ENCODE measurements at places on chromosomes 6 and 20.
A peak's percentile ranks its signal among the peaks of the same experiment; 100 is the strongest.

GRCh38 chr6:108895571-108895970, 47.3 kb downstream of the ARMC2 start:
- DNase-seq, result peak; percentile 45

- DNase-seq, result peak; percentile 4
Observed at GRCh38 chr20:23826541-23827021, at the start of gene CST2. TSS of gene CST2 (minus strand) at chr20:23826729. CDS start at chr20:23826660, 69 bp downstream.

GRCh38 chr20:5776077-5776476, 25.9 kb downstream of the SHLD1 start:
- no peak for DNase-seq

- no peak for DNase-seq
Observed at GRCh38 chr6:149176971-149177667, 140.4 kb upstream of the TAB2 start.

DNA sequence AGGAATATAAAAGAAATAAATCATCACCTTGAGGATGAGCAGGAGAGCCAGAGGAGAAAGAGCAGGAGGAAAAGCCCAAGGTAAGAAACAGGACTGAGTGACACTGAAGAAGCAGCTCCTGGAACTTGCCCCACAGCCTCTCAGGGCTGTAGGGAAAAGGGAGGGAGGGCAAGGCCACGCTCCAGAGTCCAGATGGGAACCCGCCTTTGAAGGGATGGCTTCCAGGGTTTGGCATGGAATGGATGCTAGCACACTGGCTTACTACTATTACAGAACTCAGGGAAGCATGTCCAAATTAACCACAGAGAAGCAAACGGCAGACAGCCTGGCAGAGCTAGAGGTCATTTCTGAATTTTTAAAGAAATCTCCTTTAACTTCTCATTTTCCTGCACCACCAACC, 26.8 kb downstream of the RALGAPA2 start:
- DNase-seq, result no peak

DNA sequence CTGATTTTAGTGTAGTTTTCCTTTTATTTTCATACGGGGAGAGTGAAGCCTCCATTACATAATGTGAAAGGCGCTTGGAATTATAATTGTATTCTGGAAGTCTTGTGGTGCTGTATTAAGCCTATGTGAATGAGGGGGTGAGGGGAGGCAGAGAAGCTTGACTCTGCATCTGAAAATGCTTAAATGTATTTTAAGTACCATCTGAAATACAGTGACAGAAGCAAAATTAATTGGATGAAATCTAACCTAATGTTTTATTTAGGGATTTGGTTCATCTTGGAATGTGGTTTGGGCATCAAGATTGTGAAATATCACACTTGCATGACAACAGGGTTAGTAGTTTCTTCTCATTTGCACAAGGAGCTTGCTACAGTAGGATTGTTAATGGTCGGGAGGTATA, 41.2 kb downstream of the TMEM200A start:
- peak; percentile 46 for DNase-seq

DNA sequence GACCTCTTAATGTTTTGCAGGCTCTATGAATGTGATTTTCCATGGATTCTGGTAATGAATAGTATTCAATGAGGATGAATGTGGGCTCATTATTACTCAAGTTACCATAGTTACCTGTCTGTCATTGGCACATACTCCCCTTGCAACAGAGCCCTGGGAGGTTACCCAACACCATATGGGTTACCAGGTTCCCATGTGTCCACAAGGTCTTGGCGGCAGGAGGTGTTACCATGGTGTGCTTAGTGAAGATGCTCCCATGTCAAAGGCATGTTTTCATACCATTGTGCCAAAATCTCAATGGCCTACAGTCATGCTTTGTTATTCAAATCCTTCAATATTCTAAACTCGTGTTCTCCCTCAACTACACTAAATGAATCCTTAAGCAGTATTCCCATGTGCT, 232.5 kb downstream of the HDGFL1 start:
- peak; percentile 3 for DNase-seq

DNA sequence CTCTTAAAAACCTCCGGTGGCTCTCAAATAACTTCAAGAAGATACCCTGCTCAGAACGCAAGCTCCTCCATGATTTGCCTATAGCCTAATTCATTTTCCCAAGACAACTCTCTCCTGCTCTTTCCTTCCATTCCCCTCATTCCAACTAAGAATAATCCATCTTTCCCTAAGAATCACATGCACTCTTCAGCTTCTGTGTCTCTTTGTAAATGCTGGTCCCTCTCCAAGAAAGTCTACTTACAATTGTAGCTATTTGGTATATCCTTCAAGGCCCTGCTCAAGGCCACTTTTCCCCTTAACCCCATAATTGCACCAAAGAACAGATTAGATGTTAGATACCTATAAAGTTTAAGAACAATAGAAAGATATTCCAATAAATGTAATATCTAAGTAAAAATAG, 7.4 kb upstream of the HEY2 start:
- DNase-seq, result no peak

GRCh38 chr20:48714764-48715163, 113.0 kb downstream of the PREX1 start:
- DNase-seq, result no peak

GRCh38 chr6:11428895-11429294, 108.7 kb upstream of the TMEM170B start:
- DNase-seq, result peak; percentile 78

DNA sequence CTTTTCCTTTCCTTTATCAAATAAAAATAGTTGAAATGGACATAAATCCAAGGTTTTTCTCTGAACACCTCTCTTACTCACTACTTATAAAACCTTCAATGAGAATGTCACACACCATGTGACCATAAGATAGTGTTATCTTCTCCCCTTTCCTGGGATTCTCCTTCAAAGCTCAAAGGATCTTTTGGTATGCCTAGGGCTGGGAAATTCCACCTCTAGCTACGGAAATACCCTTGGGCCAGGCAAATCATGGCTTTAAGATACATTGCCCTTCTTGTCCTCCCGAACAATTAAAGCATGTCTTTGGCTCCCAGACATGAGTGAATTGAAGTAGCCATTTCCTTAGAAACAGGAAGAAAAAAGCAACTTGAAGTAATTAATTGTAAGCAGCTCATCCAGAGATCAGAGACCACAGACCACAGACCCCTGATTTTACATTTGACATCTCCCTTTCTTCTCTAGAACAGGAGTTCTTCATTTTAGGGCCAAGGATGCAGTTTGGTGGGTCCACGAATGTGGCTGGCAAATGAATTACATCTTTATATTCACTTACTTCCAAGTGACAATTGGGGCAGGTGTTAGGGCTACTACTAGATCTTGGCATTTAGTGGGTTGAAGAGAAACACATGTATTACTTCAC, 4.1 kb downstream of the PLCB4 start:
- no peak for DNase-seq

DNA sequence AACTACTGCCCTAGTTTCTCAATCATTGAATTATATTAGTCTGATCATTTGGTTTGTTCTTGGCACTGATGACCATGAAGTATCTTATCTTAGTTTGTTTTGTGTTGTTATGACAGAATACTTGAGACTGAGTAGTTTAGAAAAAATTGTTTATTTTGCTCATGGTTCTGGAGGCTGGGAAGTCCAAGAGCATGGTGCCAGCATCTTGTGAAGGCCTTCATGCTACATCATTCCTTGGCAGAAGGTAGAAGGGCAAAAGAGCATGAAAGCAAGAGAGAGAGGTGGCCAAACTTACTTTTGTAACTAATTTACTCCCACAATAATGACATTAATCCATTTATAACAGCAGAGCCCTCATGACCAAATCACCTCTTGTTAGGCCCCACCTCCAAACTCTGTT, 40.1 kb upstream of the ANKEF1 start:
- DNase-seq, result no peak

DNA sequence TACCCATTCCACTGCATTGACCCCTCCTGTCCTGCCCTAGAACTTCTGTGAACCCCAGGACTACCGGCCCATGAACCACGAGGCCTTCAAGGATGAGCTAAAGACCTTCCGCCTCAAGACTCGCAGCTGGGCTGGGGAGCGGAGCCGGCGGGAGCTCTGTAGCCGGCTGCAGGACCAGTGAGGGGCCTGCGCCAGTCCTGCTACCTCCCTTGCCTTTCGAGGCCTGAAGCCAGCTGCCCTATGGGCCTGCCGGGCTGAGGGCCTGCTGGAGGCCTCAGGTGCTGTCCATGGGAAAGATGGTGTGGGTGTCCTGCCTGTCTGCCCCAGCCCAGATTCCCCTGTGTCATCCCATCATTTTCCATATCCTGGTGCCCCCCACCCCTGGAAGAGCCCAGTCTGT, 8.7 kb downstream of the CDC25B start:
- DNase-seq, result no peak

- peak; percentile 36 for DNase-seq
Observed at GRCh38 chr6:46584586-46584985, 68.0 kb downstream of the CYP39A1 start.

DNA sequence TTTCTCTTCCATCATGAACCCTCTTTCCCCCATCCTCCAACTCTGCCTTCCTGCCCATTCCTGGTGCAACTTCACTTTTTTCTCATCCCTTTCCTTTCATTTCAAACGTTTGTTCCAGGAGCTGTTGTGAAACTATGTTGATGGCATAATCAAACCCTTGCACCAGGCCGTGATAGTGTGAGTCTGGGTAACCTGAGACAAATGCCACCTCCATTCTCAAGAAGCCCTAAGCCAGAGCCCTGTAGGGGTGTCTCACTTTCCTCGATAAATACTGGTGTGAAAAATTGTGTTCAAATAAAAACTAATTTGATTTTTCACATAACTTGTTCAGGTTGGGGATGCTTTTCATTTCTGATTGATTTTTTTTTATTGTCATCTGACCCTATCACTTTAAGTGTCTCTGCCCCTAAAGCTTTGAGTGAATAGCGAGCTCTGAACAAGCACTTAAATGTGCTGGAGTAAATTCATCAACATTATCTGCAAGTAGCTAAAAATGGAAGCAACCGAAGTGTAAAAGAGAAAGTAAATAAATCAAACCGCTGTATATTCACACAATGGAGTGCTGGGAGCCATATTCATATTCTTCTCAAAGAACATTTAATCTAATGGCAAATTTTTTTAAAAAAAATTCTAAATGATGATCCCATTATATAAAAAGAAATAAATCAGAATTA, 303.1 kb upstream of the CDYL start:
- DNase-seq, result no peak

DNA sequence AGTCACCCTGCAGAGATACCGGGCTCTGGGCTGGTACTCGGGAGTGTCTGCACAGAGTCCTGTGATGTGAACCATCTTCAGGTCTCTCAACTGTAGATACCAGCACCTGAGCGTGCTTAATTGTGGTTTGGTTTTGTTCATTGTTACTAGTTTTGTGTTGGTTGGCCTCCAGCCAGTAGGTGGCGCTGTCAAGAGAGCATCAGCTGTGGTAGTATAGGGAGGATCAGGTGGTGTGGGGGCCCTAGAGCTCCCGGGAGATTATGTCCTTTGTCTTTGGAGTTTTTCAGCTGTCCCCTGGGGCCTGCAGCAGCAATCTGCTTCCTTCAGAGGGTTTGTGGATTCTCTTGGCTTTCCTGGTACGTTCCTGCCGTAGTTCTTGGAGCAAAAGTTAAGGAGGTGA, 67.9 kb downstream of the CDYL start:
- DNase-seq, result no peak

GRCh38 chr6:139693735-139694134, 319.3 kb upstream of the CITED2 start:
- no peak for DNase-seq

GRCh38 chr6:7615611-7616383, 25.8 kb downstream of the SNRNP48 start:
- DNase-seq, result peak; percentile 75

- DNase-seq, result no peak
Observed at GRCh38 chr6:164427728-164428402, 881.5 kb downstream of the C6orf118 start.

GRCh38 chr20:60137657-60138245, 179.5 kb downstream of the CDH26 start:
- peak; percentile 48 for DNase-seq

- DNase-seq, result peak; percentile 13
Observed at GRCh38 chr20:17897566-17898307, 70.9 kb downstream of the SNX5 start.

DNA sequence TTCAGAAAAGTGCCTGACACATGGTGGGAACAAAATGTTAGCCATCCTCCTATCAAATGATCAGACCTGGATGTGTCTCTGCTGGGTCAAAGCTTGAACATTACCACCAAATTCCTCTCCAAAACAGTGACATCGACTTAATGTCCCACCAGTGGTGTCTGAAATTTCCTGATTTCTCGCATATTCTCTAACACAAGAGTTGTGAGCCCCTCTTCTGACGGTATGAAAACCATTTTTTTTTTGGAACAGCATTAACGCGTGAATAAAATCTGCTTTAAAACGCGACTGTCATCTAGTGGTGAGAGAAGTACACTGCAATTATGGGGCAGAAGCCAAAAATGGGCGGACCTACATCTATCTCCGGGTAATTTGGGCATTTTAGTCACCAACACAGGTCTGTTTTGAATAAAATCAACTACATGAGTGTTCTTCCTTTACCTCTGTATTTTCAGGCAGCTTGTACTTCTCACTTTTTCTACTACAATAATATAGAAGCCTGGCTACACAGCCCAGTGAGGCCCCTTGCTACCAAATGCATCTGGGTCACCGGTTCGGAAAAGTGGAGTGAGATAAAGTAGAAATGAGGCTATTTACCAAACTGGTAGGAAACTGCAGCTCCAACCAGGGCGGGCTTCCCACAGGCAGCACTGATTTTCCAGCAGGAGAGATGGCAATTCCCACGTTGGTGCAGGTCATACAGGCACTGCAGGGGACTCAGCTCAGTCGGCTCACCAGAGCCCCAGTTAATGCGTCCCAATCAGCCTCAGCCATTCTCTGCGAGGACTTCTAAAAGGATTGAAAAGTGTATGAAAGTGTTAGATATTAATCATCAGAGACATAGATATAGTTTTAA, 27.4 kb downstream of the MGME1 start:
- DNase-seq, result peak; percentile 88

- peak; percentile 64 for DNase-seq
Observed at GRCh38 chr6:7707787-7708186, 18.1 kb upstream of the BMP6 start.

DNA sequence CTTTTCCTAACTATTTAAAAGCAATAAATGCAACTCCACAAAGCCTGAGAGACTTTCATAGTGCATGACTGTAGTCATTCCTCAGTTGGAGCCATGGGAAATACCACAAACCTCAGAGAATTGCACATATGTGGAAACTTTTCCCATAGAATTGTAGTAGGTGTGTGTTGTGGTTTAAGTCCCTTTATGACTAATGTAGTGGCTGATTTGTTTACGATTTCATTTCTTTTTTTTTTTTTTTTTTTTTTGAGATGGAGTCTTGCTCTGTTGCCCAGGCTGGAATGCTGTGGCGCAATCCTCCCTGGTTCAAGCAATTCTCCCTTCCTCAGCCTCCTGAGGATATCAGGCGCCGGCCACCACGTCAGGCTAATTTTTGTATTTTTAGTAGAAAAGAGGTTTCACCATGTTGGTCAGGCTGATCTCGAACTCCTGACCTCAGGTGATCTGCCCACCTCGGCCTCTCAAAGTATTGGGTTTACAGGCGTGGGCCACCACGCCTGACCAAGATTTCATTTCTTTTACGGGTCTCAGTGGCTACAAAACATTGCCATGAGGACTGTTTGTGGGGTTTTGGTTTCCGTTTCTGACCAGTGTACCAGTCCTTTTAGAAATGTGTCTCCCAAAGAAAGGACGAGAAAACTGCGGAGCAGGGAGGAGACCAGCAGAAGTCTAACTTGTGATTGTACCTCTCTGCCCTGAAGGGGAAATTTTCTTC, 212.1 kb upstream of the MARCKS start:
- DNase-seq, result peak; percentile 95

- DNase-seq, result no peak
Observed at GRCh38 chr6:109693111-109693510, 2.0 kb downstream of the FIG4 start.

All from GM23248 (cell line).